ENCODE measurements at places on chromosomes 12 and 14.

DNA sequence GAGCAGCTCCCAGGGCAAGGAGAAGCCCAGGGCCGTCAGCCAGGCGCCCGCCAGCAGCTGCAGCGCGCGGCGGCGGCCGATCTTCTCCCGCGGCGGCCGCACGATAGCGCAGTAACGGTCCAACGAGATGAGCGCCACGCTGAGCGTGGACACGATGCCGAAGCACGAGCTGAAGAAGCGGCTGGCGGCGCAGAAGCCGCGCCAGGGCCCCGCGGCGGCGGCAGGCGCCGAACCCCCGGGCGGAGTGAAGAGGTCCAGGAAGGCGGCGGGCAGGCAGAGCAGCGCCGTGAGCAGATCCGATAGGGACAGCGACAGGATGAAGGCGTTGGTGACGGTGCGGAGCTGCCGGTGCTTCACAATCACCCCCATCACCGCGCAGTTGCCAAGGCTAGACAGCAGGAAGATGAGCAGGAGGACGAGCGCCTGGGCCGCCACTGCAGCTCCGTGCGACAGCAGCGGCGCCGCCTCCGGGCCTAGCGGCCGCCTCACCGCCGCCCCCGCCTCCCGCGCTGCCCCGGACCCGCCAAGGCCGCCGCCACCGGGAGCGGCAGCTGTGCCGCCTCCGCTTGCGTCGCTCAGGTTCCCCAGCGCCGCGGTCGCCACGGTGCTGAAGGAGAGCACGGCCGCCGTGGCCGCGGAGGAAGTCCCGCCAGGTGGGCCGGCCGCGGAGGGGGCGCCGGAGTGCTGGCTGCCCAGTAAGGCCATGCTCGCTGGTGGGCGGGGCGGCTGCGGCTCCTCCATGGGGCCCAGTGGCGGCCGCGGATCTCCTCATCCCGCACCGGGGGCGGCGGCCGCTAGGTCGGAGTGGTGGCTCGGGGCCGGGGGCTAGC, 479 bp downstream of the GPR135 start:
- no peak for DNase-seq

DNA sequence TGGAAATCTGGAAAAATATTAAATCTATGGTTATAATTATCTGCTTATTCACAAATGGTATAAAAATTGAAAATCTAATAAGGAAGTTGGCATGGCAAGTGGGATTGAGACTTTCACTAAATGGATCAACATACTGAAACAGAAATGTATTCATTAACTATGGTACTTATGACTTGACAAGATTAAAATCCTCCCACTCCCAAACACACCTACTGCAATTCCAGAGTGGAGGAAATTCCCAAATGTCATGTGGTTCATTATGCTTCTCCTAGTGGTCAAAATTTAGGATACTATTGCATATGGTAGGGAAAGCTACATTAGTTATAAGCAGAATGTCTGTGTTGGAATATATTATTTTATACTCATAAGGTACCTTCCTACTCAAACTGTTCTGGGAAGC, 265.3 kb upstream of the PRICKLE1 start:
- no peak for DNase-seq

- no peak for DNase-seq
These were observed 24.6 kb downstream of the TTC9 start for GRCh38 chr14:70666361-70666686.

DNA sequence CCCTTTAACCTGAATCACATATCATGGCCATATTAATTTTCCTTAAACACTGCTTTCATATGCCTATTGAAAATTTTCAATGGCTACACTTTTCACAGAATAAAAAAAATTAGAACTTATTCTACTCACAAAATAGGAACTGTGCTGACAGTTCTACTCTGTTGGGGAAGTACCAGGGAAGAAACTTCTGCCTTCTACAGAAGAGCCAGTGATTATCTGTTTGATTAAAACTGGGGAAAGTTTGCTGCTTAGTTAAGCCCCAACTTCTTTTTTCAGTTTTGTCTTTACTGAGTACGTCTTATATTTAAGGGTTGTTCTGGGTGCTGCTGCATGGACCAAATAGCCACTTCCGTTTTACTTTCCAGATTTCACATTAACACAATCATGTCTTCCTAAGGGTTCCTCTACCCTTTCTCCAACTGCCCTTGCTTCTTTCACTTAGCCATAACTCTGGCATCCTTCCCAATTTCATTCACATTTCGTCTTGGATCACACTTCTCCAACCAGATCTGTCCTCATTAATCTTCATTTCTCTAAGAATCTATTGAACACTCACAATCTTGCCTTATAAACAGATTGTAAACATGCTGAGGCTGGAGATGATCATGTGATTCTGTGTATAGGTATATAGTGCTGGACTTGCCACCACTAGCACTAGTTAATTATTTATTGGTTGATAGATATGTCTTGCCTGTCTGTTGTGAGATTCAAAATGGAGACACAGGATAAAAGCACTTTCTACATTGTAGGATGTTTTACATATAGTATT, 1.9 kb upstream of the SEL1L start:
- DNase-seq: no peak

- no peak for DNase-seq
These were observed 1.4 kb downstream of the BICDL1 start for GRCh38 chr12:119990382-119990874.

GRCh38 chr12:10661338-10661737, 12.5 kb downstream of the STYK1 start:
- DNase-seq: no peak

- DNase-seq: no peak
These were observed 938.4 kb upstream of the ATXN7L3B start for GRCh38 chr12:73599268-73599667.

DNA sequence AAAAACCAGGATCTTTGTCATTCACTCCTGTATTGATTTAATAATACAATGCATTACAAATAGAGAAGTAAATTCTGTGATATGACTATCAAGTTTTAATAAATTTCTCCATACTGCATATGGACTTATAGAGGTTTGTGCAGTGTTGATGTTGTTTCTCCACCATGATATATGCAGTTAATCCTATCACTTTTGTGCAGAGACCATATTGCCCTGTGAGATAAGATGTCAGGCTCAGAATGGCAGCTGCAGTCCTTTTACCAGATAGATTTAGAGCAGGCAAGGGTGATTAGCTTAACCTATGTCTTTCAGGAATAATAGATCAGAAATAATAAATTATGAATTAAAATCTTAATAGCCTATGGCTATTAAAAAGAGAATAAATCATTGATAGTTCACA, 38.6 kb upstream of the KCNJ8 start:
- no peak for DNase-seq

DNA sequence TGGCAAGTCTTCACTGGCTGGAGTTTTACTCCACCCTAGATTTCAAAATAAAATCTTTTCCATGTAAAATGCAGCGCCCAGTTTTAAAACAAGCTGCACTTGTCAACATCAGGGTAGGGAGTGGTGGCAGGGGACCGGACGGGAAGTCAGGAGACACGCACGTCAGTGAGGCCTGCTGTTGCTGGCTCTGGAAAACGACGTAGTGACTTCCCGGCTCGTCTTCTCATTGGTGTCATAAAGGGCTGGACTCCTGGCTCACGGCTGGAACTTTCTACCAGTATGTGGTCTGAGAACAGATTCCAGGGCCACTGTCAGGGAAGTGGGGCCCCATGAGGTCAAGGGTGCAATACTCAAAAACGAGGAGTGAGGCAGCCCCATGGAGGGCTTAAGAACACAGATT, 64.2 kb upstream of the FOXN3 start:
- DNase-seq: no peak

Data from cortex of kidney (tissue), 1 donor.